ENCODE measurements at places on chromosomes 5 and 9. TPM values are rescaled to one million over a fixed set of nuclear protein-coding genes. Genes with fewer than 3 reads are reported as not detected.

DNA sequence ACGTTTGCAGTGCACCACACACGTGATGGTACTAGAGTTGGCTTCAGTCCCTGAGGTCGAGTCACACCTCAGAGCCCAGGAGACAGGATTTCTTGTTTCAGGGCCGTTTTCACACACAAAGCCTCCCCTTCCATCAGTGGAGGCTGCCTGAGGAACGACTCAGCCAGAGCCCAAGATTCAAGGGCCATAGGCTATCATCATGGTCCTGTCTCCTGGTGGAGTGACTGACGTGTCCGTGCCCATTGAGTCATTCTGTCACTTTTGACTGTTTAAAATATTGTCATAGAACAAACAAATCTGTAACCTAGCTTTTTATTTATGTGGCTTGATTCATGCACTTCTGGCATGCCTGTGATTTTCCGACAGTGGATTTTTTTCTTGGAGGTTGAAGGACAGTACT, 28.3 kb downstream of the CAMK2A start:
- no peak for DNase-seq

- DNase-seq = no peak
Observed at GRCh38 chr9:75064307-75065025, 23.5 kb downstream of the NMRK1 start.

GRCh38 chr5:61275841-61276240, 56.2 kb upstream of the ZSWIM6 start:
- DNase-seq = no peak

DNA sequence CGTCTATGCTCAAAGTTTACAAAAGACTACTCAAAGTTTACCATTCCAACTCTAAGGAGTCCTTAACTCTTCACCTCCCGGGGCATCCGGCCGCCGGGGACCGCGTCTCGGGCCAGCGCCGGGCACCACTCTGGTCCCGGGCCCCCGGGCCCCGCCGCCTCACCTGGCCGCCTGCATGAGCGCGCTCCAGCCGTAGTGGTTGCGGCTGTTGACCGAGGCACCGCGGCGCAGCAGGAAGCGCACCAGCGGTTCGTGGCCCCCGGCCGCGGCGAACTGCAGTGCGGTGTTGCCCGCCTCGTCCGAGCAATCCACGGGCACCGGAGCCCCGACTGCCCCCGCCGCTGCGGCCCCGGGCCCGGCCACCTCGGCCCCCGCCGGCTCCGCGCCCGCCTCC, 388 bp downstream of the ANKS6 start:
- DNase-seq = peak; percentile 74

DNA sequence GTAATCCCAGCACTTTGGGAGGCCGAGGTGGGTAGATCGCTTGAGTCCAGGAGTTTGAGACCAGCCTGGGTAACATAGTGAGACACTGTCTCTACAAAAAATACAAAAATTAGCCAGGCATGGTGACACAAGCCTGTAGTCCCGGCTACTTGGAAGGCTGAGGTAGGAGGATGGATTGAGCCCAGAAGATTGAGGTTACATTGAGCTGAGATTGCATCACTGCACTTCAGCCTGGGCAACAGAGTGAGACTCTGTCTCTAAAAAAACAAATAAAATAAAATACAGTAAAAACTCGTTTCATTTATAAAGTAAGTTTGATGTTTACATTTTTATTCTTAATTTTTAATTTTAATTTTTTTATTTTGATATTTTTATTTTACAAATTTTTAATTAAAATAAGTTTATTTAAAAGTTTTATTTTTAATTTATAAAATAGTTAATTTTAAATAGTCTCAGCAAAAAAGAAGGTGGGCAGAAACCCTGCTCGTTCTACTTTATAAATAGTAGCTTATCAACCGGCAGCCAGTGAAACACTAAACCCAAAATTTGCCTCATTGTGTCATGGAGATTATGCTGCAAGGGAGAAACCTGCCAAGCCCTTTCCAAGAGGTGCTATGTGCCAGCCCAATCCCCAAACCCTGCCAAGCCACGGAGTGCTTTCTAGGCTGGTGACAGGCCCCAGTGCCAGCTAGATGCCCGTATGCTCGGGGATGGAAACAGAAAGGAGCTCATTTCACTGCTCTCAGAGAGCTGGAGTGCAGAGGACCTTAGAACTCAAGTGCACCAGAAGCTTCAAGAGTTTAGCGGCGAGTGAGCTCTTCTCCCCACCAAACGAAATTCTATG, 38.9 kb downstream of the SERINC5 start:
- no peak for DNase-seq

GRCh38 chr9:118059484-118060278, 355.5 kb downstream of the TLR4 start:
- DNase-seq = peak; percentile 75

GRCh38 chr9:91073049-91073810, 271.6 kb downstream of the SYK start:
- no peak for DNase-seq

- DNase-seq = no peak
Observed at GRCh38 chr5:133425222-133425621, 187.1 kb downstream of the FSTL4 start.

- no peak for DNase-seq
Observed at GRCh38 chr9:114021578-114021977, 56.5 kb downstream of the AMBP start.

- DNase-seq = no peak
Observed at GRCh38 chr9:89880161-89880560, 275.3 kb downstream of the GADD45G start.

DNA sequence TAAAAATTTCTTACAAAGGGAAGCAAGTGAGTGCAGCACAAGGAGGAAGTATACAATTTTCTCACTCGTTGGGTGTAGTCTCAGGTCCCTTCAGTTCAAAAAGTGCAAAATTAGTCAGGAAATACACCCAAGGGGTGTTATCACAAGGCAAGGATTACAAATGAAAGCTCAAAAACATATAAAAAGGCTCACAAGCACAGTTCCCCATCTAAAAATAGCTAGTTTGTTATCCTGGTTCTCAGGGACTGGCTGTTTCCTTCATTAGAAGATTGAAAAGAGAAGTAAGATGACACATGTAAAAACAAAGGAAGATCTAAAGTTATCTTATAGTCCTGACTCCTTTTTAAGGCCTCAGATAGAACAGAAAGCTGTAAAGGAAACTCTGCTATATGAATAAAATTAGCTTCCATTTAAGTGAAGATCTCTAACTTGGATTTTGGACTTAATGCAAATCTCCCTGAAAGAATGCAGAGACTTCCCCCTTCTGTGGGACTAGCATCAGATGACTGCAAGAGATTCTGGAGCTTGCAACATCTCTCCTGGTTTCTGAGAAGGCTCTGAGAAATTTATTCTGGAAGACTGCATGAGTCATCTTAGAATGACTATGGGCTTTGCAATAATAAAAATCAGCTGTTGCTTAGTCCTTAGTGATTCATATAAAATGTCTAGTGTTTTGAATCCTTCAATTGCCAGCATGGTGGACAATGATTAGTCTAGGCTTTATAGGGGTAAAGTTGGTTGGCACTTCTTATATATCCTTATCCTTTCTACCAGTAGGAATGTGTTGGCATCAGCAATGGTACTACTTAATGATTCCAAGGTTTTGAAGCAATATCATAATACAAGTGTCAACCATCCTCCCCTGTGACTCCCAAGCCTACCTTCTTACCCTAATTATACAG, 25.4 kb downstream of the DAB2 start:
- peak; percentile 45 for DNase-seq

DNA sequence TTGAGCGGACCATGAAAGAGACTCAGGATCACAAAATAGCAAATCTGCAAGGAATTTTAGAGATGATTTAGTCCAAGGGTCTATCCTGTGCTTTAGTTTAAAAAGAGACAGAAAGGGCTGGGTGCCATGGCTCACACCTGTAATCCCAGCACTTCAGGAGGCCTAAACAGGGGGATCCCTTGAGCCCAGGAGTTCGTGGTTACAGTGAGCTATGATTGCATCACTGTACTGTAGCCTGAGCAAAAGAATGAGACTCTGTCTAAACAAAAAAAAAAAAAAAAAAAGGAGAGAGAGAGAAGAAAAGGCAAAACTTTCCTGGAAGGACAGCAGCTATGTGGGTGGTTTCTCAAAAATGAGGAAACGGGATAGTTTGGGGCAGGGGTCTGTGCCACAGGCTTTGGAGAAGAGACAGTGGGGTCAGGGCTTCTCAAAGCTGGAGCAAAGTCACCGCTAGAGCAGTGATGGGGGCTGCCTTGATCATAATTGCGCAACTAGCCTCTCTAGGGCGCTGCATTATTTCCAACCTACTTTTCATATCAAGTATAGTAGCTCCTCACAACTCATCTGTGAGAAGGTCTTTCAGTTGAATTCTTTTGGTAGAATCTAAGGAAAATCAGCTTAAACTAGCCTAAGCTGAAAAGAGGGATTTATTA, 8.5 kb upstream of the ANKH start:
- DNase-seq = no peak

- DNase-seq = no peak
Observed at GRCh38 chr9:125444166-125444565, 182.5 kb downstream of the GAPVD1 start.

GRCh38 chr5:35856765-35857351, at the start of gene IL7R:
Gene IL7R (plus strand): TSS chr5:35856891. CDS start chr5:35856978, 87 bp downstream.
- no peak for DNase-seq

- DNase-seq = no peak
Observed at GRCh38 chr5:137221943-137222342, 277.2 kb downstream of the SPOCK1 start.

DNA sequence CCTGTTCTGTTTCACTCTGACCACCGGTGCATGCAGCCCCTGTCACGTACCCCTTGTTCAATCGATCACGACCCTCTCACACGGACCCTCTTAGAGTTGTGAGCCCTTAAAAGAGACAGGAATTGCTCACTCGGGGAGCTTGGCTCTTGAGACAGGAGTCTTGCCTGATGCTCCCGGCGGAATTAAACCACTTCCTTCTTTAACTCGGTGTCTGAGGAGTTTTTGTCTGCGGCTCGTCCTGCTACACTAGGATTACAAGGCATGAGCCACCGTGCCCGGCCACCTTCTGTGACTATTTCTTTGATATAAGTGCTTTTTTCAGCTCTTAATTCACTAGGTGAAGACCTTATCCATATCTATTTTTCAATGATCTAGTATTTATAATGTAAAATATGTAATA, 167.5 kb downstream of the TTC39B start:
- DNase-seq = no peak

DNA sequence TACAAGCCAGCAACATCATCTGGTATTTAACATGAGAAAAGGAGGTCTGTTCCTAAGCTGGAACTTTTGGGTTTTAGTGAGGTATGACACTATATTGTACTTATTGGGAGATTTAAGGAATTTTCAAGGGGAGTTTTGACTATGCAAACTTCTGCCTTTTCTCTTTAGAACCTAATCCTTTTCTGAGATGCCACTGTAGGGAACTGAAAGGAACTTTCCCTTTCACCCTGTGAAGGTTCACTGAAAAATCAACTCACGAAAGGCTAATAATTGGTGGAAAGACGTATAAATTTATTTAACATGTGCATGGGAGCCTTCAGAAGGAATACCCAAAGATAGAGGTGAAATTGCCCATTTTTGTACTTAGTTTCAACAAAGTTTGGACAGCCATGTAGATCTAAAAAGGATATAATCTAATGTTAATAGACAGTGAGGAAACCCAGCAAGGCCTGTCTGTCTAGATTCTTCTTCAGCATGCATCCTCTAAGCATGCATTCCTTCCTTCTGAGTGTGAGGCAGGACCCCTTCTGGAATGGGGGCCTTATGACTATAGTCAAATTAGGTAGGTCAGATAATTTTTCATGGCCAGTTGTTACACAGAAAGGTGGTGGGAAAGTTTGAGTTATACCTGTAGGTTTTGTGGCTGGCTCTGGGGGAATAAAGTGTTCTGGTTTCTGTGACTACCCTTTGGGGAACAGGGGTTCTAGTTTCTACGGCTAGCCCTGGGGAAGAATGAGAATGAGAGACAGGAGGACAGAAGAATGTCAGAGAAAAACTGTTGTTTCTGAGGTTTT, 200.3 kb downstream of the C9orf152 start:
- no peak for DNase-seq

DNA sequence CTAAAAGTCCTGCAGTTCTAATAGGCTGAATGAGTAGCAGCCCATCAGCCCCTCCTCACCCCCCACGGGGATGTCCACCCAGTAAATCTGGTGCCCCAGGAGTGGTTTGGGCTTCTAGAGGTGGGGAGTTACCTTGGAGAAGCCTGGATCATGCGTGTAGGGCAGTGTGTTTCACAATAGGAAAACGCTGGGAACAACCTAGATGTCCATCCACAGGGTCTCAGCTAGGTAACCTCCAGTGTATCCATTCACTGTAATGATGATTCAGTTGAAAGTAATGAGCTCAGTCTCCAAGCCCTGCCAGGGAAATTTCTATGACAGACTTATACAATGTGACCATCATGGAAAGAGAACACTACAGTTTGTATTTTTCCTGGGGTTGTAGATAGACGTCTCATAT, 51.8 kb downstream of the NDST1 start:
- no peak for DNase-seq

- peak; percentile 63 for DNase-seq
Observed at GRCh38 chr9:97501177-97501971, at the start of gene TMOD1. Gene TMOD1 (plus strand): TSS chr9:97501666. CDS start chr9:97524189, 22,523 bp downstream.

GRCh38 chr9:72012646-72013045, 47.8 kb downstream of the C9orf57 start:
- DNase-seq = no peak

GRCh38 chr5:159601216-159601615, 270.9 kb upstream of the IL12B start:
- no peak for DNase-seq

GRCh38 chr9:69760278-69760610, 433 bp upstream of the PTAR1 start:
- no peak for DNase-seq

- peak; percentile 12 for DNase-seq
Observed at GRCh38 chr9:130303613-130304055, 38.1 kb downstream of the HMCN2 start.

- no peak for DNase-seq
Observed at GRCh38 chr9:107755246-107755645, 265.7 kb upstream of the KLF4 start.

DIRAS2 gene
- total RNA-seq = 0.98 TPM

SYNPO gene
- 87.6 TPM for total RNA-seq

GPR151 gene
- not detected for total RNA-seq

SPINK6 gene
- total RNA-seq = not detected

TBCA gene
- total RNA-seq = 124 TPM

SCAI gene
- total RNA-seq = 6.9 TPM
